ENCODE measurements at places on chromosomes 12 and 14.

DNA sequence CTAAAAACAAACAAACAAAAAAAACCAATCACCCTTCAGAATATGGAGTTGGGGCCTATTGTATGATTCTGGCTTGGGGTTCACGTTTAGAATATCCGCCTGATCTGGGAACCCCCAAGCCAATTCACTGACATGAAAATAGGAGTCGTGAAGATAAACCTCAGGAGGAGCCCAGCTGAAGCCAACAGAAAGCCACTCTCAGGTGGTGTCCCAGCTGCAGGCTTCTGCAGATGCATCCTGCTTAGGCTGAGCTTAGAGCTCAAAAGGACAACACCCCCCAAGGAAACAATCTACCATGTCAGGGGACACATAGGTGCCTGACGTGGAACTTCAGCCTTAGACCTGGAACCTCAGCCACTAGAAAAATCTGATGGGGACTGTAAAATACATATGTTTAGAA, 51.9 kb downstream of the SYNE3 start:
- no peak for DNase-seq

GRCh38 chr14:69049675-69050074, 70.6 kb upstream of the ACTN1 start:
- no peak for DNase-seq

GRCh38 chr12:115722181-115722580, 555.3 kb downstream of the MED13L start:
- no peak for DNase-seq

DNA sequence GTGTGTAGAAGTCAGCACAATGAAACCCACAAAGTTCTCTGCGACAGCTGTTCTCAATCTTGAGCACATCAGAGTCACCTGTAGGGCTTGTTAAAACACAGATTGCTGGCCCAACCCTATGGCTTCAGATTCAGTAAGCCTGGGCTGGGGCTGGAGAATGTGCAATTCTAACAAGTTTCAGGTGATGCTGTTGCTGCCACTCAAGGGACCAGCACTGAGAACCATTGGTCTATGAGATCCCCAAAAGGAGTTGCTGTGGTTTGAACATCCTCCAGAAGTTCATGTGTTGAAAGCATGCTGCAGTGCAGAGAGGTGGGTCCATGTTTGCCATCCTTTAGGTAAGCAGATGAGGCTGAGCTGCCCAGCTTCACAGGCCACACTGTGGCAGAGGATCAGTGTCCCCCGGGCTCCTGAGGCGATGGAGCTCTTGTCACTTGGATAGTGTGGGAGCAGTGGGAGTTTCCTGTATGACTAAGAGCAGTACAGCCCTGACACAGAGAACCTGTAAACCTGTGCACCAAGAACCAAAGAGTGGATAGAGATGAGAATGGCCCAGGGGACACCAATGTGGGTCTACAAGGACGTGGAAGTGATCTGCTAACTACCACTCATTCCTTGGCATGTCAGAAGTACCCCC, 8.0 kb upstream of the RTRAF start:
- DNase-seq: no peak

GRCh38 chr12:113173081-113173698, 12.1 kb downstream of the DDX54 start:
- no peak for DNase-seq

- DNase-seq: no peak
These were observed 32.2 kb downstream of the STK38L start for GRCh38 chr12:27276275-27276674.

DNA sequence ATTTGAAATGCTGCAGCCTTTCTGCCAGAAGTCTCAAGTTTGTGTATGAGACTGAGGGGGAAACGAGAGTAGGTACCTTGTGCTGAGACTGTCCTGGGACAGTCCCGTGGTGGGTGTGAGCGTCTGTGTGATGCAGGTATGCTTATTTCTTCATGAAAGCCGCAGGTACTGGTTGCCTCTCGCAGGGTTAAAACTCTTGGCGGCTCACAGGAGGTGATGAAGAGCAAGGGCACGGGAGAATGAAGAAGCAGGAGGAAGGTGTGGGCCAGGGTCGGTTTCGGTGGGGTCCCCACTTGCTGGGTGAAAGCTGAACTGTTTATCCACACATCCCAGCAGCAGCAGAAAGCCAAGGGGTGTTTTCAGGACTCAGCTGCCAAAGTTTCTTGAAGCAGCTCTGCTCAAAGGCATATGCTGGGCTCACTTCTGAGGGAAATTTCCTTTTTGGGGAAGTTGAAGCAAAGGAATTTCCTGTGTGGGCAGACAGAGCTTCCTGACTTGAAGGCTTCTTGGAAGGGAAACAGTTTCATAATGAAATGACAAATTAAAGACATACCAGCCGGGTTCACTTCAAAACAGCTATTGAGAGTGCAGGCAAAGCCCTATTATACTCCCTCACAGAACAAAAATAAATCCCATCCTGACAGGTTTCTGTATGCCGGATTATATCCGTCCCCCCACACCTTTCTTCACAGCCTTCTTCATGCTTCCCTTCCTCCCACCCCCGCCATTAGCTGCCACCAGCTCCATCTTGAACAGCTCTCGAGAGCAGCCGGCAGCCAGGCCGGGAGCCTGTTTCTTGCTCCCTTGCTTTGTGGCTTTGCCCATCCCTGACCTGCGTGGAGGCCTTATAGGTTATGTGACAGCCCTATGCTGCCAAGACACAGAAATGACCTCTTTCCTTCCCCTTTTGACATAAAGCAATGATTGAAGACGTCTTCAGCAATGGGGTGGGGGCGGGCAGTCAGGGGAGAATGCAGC, 116.6 kb downstream of the ETV6 start:
- DNase-seq: peak; percentile 83

DNA sequence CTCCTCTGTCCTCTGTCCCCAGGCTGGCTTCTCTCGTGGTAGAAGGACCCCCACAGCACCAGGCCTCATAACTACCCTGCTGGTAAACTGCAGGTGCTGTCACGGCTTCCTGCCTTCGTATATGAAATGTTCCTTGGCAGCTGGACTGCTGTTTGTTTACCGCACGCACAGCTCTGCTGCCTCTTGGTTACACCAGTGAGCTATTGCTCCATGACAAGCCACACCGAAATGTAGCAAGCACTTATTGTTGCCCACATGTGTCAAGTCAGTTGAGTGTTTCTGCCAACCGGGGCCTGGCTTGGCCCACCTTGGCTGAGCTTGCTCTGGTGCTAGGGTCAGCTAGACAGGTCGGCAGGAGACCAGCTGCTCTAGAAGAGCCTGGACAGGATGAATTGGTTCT, 21.7 kb upstream of the TCL1B start:
- no peak for DNase-seq

- DNase-seq: no peak
These were observed 605.1 kb downstream of the VRK1 start for GRCh38 chr14:97402279-97402678.

- DNase-seq: peak; percentile 27
These were observed 6.0 kb upstream of the UBE2N start for GRCh38 chr12:93447555-93448290.

DNA sequence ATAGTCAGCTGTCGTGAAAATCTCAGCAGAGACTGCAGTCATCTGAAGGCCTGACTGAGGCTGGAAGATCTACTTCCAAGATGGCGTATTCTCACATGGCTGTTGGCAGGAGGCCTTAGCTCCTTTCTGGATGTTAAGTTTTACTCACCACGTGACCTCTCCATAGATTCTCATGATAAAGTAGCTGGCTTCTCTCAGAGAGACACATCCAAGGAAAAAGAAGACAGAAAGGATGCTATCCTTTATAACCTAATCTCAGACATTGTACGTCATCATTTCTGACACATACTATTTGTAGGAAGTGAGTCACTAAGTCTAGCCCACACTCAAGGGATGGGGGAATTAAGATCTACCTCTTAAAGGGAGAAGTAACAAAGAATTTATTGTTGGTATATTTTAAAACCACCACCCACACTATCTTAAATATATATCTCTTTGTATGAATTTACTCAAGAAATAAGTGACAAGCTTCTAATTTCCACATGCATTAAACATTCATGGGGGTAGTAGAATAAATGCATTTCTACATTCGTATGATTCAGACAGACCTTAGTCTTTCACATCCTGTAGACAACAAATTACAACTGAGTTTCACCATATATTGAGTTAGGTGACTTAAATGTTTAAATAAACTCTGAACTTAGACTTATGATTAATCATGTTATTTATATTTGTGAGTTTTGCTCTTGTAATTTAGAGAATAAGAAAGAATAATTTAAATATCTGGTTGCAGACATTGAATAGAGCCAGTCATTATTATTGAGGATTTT, 411.0 kb downstream of the LRIG3 start:
- DNase-seq: no peak

GRCh38 chr12:66352197-66352596, 49.9 kb downstream of the HELB start:
- no peak for DNase-seq

GRCh38 chr14:51236314-51236713, 3.7 kb upstream of the TMX1 start:
- DNase-seq: no peak

DNA sequence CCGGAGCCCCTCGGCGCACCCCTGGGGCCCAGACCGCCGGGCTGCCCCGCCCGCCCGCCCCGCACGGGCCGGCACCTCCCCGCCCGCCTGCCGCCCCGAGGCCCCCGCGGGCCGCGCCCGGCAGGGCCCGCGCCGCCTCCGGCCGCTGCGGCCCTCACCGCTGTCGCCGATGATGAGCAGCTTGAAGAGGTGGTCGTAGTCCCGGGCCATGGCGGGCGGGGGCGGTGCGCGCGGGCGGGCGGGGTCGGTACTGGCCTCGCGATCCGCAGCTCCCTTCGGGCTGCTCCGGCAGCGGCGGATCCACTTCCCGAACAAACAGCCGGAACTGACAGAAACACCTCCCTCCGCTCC, at the start of gene RAB35:
RAB35 (minus strand) TSS at position 313 of the 351 bp plus-strand sequence; CDS start at position 210, 103 bp downstream.
- no peak for DNase-seq

GRCh38 chr14:100333311-100333710, 10.2 kb downstream of the SLC25A47 start:
- no peak for DNase-seq

DNA sequence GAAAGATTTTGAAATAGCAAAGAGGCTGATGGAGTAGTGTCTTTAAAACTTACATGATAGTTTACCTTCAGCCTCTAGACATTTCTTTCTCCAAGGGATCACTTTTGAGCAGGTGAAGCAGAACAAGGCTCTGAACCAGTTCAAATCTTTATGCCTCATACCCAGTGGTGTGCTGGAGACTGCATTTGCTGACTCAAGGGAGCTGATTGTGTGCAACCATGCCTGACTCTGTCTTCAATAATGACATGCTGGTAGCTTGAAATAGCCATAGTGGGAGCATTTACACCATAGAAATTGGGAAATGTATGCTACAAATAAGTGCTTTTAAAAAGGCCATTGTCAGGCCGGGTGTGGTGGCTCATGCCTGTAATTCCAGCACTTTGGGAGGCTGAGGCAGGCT, 482.0 kb downstream of the TMTC2 start:
- no peak for DNase-seq

DNA sequence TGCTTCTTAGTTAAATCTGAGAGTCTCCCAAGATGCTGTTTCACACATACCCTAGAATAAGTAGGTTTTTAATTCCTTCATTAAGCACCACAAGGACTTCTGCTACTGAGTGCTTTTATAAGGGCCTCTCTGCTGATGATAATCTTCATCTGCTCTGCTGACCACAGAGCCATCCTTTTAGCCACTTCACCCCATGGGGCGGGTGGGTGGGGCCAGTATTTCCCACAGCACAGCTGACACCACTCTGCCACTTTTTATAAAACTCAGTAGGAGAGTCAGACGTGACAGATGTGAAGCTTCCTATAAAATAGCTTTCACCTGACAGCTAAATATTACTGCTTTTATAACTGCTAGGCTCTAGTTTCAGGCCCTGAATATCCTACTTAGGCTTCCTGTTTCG, 20.3 kb downstream of the FCF1 start:
- no peak for DNase-seq

GRCh38 chr14:81802341-81802740, 268.7 kb upstream of the SEL1L start:
- no peak for DNase-seq

GRCh38 chr14:95261616-95262510, 57.8 kb downstream of the CLMN start:
- no peak for DNase-seq

All from stimulated activated CD4-positive, alpha-beta T cell treated with anti-CD3 and anti-CD28 coated beads, Interleukin-4, amount 100 ng/mL, for 24 hours (primary cell).